ENCODE measurements at places on chromosomes 16 and 17.
A peak's percentile ranks its signal among the peaks of the same experiment; 100 is the strongest.

GRCh38 chr17:7835814-7836595 lies 2.0 kb downstream of the KDM6B start:
- DNase-seq: no peak

GRCh38 chr17:77163001-77163400 lies 22.2 kb downstream of the SEC14L1 start:
- DNase-seq: no peak

DNA sequence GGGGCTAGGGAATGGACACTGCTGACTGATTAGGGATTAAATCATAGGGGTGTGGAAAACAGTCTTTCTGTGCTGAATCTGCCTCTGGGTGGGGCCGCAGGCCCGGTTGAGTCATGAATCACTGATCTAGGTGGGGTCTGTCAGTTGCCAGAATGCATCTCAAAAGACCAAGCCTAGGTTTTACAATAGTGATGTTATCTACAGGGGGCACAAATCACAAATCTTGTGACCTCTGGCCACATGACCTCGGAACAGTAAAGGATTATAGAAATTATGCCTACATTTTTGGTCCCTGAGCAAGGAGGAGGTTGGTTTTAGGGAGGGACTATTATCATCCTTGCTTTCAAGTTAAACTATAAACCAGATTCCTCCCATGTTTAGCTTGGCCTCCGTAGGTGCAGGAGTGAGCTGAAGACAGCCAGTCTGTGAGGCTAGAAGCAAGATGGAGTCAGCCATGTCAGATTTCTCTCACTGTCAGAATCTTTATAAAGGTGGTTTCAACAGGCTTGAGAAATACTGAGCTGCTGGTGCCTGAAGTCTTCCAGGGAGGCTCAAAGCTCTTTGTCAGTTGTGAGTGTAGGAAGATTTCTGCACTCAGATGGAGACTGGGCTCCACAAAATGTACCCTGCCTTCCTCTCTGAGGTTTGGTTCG lies 12.9 kb downstream of the GNGT2 start:
- DNase-seq: no peak

- no peak for DNase-seq
These were observed 368.8 kb downstream of the SNX29 start for GRCh38 chr16:12345349-12345748.

DNA sequence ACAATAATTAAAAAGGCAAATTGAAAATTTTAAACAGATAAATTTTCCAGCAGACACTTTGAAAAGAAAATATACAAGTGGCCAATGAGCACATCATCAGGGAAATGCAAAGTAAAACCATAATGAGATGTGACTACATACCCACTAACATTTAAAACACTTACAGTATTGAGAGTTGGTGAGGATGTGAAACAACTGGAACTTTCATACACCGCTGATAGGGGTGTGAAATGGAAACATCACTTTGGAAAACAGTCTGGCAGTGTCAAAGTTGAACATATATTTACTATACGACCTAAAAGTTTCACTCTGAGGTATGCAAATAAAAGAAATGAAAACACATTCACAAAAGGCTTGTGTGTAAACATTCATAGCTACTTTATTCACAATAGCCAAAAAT lies 94.0 kb upstream of the GNAO1 start:
- no peak for DNase-seq

GRCh38 chr17:59010026-59010425 lies 96.7 kb downstream of the TRIM37 start:
- DNase-seq: no peak

DNA sequence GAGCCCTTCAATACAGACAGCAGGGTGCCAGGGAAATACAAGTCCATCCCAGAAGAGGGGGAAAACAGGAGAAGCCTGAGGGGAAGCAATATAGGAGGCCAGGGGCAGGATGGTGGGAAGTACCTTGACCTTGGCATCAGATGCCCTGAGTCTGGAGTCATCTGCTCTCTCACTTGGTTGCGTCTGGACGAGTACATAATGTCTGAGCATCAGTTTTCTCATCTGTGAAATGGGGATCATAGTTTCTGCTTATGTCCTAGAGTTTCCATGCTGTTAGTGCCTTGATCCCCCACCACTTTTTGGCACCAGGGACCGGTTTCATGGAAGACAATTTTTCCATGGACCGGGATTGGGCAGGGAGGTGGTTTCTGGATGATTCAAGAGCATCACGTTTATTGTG lies 2.3 kb downstream of the STAT5A start:
- no peak for DNase-seq

DNA sequence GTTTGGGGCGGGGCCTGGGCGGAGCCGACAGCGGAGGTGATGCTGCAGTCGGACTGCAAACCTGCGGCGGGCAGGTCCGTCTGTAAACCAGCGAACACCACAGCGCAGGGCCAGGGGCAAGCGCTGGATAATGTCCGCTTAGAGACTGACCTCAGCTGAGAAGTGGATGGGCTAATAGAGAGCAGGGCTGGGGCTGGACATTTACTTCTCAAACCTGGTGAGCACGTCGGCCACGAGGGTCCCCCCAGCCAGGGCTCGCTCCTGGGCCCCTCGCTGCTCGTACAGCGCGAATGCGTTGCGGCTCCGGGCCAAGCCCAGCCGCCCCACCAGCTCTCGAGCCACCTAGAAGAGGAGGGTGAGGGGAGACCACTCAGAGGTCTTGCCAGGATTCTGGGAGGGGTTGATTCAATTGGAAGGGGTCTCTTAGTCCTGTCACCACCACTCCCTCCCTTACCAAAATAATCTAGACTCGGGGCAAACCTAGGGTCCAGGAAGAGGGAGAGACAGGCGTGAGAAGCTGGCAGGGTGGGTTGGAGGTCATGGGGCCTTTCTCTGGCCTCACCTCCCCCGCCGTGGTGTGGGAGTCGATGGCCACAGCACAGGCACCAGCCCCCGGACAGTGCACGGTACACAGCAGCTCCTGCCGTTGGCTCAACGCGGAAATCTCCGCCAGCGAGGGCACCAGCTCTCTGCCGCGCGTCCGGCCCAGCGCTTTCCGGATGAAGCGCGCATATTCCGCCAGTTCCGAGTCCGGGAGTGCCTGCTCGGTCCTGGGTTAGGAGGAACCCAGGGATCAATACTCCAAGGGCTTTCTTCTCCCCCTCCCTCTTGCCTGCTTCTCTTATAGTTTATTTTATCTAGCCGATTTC lies 5.8 kb downstream of the PLEKHH3 start:
- DNase-seq: no peak

DNA sequence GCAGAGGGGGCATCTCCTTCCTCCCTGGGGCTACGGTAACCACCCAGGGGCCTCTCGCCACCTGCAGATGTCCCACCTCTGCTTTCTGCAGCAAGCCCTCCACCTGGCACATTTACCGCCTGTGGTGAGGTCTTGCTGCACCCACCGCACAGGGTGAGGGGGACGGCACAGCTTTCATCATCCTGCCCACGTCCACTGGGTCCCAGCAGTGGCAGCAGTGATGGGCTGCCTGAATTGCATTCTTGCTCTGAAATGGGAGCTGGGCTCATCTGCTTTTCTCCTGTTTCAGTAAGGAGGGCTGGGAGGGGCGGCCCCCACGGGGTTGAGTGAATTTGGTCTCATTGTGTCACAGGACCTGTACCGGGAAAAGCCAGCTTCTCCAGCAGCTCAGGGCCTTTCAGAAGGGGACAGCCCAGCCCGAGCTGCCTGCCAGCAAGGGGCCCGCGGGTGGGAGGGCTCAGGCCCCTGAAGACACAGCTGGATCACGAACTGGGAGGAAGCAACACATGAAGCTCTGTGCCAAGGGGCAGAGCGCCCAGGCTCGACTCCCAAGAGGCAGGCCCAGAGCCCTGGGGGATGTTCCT lies 12.7 kb downstream of the DNAAF8 start:
- DNase-seq: no peak

- peak; percentile 17 for DNase-seq
These were observed 40.7 kb downstream of the ACTG1 start for GRCh38 chr17:81471818-81472456.

GRCh38 chr17:7468804-7469389 lies 10.5 kb downstream of the ZBTB4 start:
- DNase-seq: no peak

DNA sequence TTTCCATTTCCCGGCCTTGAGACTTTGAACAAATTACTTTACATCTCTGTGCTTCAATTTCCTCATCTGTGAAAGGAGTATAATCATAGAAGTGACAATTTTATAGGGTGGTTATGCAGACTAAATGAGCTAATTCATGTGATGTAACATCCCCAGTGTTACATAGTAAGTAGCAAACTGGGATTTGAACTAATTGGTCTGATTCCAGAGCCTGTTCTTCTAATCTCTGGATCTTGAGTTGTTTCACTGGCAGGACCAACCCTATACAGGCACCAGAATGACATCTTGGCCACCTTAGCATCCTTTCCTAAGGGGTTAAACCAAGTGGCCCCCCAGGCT lies 77.7 kb downstream of the AATF start:
- DNase-seq: no peak

DNA sequence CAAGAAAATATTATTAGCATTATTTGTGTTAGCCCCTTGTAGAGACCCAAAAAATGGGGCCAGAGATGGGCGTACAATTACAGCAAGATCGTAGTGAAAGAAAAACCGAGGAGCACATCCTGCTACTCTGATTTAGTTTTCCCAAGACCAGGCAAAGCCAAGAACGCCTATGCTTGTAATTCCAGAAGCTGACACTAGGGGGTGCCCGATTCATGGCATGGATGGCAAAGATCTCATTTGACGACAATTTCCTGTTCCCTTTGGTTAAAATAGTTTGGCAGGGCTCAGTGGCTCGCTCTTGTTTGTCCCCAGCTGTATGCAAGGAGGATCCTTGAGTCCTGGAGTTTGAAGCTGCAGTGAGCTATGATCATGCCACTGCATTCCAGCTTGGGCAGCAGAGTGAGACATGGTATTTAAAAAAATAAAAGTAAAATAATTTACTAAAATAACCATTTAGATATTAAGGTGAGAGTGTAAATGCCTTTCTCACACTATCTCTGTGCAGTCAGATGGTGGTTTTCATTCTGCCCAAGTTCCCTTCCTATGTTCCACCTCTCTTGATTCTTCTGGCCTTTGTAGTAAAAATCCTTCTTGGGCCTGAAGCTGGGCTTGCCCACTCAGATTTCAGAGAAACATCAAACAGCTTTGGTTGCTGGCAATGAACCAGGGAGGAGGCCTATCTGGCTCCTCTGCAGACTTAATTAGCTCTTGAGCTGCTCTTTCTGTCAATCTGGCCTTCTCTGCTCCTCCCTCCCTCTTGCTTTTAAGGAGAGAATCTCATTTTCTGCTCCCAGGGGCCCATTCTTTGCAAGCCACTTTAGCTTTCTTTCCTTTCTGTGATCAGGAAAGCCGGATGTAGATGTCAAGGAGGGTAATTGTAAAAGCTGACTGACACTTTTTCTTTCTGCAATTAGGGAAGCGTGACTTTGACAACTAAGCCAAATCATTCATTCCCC lies 31.2 kb downstream of the TMEM238L start:
- peak; percentile 65 for DNase-seq

DNA sequence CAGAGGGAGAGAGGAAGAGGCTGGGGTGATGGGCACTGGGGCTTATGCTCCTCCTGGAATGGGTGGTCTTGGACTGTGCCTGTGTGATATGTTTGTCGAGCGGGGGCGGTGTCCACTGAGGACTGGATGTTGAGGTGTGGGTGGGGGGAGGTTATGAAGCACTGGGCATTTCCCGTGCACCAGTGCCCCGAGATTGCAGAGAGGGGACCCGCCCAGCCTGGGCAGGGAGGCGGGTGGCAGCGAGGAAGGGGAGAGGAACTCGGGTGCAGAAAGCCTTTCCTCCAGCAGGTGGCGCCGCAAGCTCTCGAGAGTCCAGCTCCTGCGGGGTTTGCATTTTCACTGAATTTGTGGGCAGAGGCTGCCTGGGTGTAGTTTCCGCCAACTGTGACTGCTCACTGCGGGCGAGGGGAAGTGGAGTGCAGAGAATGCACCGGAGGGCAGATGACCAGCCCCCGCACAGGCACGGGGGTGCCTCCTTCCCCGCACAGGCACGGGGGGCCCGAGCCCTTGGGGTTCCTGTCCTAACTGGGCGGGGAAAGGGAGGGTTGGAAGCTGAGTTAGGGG lies 190.6 kb downstream of the SEC14L1 start:
- peak; percentile 94 for DNase-seq

DNA sequence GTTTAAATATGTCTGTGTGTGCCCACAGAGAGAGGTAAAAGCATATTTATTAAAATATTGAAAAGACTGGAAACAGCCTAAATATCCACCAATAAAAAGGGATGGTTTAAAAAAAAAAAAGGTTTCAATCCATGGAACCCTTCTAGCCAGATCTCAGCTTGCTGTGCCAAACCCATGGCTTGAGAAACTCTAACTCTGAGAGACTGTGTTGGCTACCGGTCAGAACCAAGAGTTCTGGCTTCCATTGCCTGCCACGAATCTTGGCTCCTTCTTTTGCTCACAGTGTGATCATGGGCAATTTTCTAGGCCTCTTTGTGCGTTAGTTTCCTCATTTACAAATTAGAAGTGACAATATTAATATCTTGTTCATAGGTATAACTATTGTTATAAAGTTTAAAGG lies 201.3 kb upstream of the IRX3 start:
- no peak for DNase-seq

DNA sequence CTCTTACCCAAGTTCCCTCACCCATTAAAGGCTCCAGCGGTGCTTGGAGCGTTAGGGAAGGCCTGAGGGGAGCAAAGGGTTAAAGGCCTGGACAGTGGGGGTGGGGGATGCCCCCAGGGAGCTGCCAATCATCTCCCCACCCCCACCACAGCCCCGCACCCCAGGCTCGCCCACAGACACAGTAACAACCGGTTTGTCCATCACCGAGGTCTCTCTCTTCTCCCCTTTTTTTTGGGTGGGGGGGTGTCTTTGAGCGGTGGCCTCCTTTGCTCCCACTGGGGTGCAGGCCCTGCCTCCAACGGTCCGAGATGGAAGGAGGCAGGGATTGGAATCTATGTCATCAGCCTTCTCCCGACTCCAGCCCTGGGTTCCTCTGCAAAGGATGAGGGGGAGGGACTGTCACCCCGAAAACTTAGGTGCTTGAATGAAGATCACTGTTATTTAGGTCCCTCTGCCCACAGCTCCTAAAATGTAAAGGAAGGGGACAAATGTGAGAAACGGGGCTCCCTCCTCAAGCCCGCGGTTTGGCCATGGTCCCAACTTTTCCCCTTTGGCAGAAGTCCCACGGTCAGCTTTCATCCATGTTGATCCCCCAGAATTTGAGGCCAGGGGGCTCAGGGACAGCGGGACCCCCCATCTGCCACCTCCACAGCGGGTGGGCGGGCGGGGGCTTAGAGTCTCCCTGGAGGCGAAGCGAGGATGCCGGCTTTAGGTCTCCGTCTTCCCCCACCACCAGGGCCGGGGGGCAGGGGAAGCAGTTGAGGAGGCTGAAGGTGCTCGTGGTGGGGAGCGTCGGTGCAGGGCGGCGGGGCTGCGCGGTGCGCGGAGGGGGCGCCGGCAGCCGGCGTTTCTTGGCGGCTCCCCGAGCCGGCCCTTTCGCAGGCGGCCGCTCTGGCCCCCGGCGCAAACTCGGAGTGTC lies 1.7 kb downstream of the EPOP start:
- DNase-seq: no peak

DNA sequence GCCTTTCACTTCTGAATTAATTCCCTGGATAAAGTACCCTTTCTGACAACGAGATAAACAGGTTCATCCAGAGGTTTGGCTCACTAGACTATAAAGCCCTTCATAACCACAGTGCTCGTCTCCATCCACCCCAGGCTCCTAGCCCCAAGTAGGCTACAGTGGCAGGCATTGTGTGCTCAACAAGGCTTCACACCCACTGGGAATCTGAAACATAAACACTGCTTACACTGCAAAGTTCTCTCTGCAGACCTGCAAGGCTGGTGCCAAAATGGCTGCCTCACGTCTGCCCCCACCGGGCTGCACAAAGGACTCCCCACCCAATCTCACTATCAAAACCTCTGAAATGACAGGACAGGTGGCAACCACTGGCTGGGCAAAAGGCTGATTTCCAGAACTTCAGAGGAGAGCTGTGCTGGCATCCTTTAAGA lies 5.1 kb upstream of the HLF start:
- no peak for DNase-seq

GRCh38 chr17:71115669-71115972 lies 946.3 kb downstream of the KCNJ2 start:
- DNase-seq: no peak

Measured in GM12865 (cell line).